ENCODE measurements at places on chromosomes 1 and 21. TPM values are rescaled to one million over a fixed set of nuclear protein-coding genes. Genes with fewer than 3 reads are reported as not detected.

DNA sequence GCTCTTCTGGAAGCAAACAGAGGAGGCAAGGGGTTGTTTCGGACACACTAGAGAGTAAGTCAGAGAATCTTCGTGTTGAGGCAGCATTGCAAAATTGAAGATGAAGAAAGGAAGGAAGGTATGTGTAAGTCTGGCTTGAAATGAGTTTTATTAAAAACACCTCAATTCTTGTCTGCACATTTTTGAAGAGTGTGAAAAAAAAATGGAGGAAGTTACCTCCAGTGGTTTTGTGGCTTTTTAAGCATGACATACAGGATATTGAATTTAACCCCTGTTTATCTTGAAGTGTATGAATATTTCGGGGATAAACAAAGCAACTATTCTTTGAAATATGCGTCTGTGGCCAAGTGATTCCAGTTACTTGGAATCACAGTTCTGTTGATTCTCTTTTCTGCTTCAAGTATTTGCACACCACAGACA lies 203.2 kb upstream of the SGIP1 start:
- H3K27ac ChIP-seq: peak overlapping the region; percentile 91
- no peaks in the 10 kb centered on the region for H3K27me3 ChIP-seq
- peak overlapping the region; percentile 99 for H3K4me3 ChIP-seq
- H3K36me3 ChIP-seq: peaks cover 26% of the 10 kb centered on the region
- DNase-seq: no peak

DNA sequence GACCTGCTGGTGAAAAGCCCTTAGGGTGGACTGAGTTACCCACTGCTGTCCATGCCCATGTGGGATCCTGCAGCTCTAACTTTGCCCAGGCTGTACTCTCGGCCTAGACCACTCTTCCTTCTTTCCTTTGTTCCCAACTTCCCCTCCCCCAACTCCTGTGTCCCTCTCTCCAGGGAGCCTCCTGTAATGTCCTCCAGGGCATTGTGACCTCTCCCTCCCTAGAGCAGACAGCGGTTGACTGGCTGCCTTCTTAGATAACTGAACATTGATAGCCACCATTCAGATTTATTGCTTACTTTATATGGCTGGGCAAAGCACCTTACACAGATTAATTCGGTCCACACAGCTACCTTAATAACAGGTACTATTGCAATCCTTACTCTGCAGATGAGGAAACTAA lies 5.0 kb downstream of the RUNX1 start:
- peak overlapping the region; percentile 44 for H3K4me3 ChIP-seq
- peaks cover 77% of the 10 kb centered on the region for H3K4me1 ChIP-seq
- peak overlapping the region; percentile 31 for H3K27ac ChIP-seq
- DNase-seq: no peak
- peaks cover 24% of the 10 kb centered on the region for H3K27me3 ChIP-seq
- H3K36me3 ChIP-seq: peaks cover 5% of the 10 kb centered on the region

DNA sequence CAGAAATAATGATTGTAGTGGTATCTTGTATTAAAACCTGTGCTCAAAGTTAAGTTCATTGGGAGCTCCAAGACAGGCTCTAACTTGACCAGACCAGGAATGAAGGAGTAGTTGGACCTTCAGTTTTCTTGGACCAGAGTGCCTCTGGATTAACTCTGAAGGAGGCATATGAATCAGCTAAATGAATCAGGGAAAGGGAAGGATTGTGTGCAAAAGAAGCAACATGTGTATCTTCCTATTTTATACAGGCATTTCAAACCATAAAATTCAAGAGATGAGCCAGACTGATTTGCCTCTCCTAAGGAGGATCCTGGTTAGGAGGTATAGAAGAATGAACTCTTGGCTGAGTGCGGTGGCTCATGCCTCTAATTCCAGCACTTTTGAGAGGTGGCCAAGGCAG lies 71.4 kb downstream of the CC2D1B start:
- no peak overlapping the region for H3K4me3 ChIP-seq
- DNase-seq: no peak
- no peaks in the 10 kb centered on the region for H3K36me3 ChIP-seq

DNA sequence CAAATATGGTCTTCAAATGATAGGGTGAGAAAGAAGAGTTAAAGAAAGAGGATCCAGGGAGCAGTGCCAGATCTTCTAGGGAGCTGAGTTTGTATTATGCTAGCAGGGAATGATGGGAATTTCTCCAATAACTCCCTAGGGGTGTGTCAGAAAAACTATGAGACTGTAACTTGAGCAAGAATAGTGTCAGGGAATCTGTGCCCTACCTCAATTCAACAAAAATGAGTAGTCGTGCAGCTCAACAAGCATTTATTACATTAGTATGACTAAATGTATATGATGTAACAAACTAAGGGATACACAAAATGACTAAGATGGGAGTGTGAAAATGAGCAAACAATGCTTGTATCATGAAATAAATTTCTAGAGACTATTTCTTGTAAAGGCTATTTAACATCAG lies 24.2 kb downstream of the SPAG17 start:
- no peaks in the 10 kb centered on the region for H3K36me3 ChIP-seq
- no peak for DNase-seq
- no peaks in the 10 kb centered on the region for H3K27me3 ChIP-seq
- H3K27ac ChIP-seq: no peak overlapping the region

GRCh38 chr1:32989160-32990050 lies 24.8 kb upstream of the RNF19B start:
- H3K4me3 ChIP-seq: peak overlapping the region; percentile 49
- DNase-seq: no peak
- peaks cover 1% of the 10 kb centered on the region for H3K27me3 ChIP-seq

GRCh38 chr1:87735750-87736149 lies 407.1 kb downstream of the LMO4 start:
- H3K4me3 ChIP-seq: no peak overlapping the region
- H3K27ac ChIP-seq: no peak overlapping the region
- no peaks in the 10 kb centered on the region for H3K27me3 ChIP-seq
- DNase-seq: no peak
- H3K36me3 ChIP-seq: no peaks in the 10 kb centered on the region

- H3K27me3 ChIP-seq: no peaks in the 10 kb centered on the region
- no peak overlapping the region for H3K4me3 ChIP-seq
- H3K36me3 ChIP-seq: no peaks in the 10 kb centered on the region
- no peak for DNase-seq
Measured at GRCh38 chr1:106515375-106515774, 541.1 kb upstream of the PRMT6 start.

DNA sequence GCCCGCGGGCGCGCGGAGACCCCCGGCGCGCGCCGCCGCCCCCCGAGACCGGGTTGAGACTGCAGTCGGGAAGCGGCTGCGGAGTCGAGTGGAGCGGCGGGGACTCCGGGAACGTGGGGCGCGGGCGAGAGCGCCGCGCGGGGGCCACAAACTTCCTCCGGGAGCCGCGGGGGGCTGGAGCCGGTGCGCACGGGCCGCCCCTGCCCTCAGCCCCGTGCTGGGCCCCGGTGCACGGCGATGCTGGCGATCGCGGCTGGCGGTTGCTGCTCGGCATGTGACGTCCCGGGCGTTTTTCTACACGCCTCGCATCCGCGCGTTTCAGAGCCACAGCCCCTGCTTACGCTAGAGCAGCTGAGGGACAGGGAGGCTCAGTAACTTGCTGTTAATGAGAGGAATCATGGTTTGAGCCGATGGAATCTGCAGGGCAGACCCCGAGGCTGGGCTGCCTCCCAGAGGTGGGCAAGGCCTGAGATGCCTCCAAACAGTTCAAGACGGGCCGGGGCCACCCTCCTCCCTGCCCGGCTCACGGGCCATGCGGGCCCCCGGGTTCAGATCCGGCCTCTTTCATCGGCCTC lies 520 bp downstream of the TMEM201 start:
- H3K36me3 ChIP-seq: peaks cover 2% of the 10 kb centered on the region
- H3K27ac ChIP-seq: peak overlapping the region; percentile 70

- H3K36me3 ChIP-seq: no peaks in the 10 kb centered on the region
- no peak overlapping the region for H3K4me3 ChIP-seq
- H3K27ac ChIP-seq: peak overlapping the region; percentile 22
- no peak for DNase-seq
- H3K4me1 ChIP-seq: peaks cover 3% of the 10 kb centered on the region
- H3K27me3 ChIP-seq: no peaks in the 10 kb centered on the region
Measured at GRCh38 chr1:237411621-237412020, 369.6 kb downstream of the RYR2 start.

GRCh38 chr1:3068564-3069431 lies at the start of gene PRDM16:
Gene PRDM16, plus strand, starts transcription at chr1:3069203. Its CDS starts 57 bp downstream, at chr1:3069260.
- H3K36me3 ChIP-seq: no peaks in the 10 kb centered on the region
- H3K27me3 ChIP-seq: peaks cover 29% of the 10 kb centered on the region
- H3K27ac ChIP-seq: no peak within 1 kb of the TSS
- peak; percentile 40 for DNase-seq
- peaks cover 2% of the 10 kb centered on the region for H3K4me1 ChIP-seq
- peak within 1 kb of the TSS; percentile 78 for H3K4me3 ChIP-seq

DNA sequence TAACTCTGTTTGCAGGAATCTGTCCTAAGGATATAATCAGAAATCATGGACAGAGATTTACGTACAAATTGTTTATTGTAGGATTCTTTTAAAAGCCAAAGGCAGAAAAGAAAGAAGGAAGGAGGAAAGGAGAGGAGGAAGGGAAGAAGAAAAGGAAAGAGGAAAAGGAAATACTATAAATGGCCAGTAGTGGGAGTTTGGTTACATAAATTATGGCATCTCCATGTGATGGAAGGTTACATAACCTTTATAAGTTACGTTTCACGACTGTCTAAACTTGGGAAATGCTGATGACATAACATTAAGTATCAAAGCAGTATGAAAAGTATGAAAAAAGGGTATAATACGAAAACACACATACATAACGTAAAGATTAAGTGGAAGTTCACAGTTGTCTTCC lies 39.0 kb downstream of the SMYD2 start:
- peaks cover 19% of the 10 kb centered on the region for H3K36me3 ChIP-seq
- DNase-seq: no peak

DNA sequence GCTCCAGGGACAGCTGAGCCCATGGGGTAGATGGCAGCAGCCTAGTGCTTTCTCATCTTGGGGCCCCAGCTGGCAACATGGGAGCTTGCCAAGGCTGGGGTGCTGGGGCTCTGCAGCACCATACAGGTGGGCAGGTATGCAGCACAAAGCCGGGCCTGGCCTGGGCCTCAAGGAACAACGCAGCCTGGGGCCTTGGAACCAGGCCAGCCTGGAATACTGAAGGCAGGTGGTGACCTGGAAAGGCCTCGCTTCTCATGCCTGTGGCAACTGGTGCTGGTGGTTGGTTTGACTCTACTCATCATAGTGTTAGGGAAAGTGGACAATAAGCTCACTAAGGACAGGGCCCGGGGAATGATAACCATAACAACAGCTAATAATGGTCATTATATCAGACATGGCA lies 27.0 kb upstream of the SDHB start:
- no peak overlapping the region for H3K27ac ChIP-seq
- no peak overlapping the region for H3K4me3 ChIP-seq
- no peak for DNase-seq
- no peaks in the 10 kb centered on the region for H3K36me3 ChIP-seq
- H3K27me3 ChIP-seq: no peaks in the 10 kb centered on the region
- no peaks in the 10 kb centered on the region for H3K4me1 ChIP-seq

DNA sequence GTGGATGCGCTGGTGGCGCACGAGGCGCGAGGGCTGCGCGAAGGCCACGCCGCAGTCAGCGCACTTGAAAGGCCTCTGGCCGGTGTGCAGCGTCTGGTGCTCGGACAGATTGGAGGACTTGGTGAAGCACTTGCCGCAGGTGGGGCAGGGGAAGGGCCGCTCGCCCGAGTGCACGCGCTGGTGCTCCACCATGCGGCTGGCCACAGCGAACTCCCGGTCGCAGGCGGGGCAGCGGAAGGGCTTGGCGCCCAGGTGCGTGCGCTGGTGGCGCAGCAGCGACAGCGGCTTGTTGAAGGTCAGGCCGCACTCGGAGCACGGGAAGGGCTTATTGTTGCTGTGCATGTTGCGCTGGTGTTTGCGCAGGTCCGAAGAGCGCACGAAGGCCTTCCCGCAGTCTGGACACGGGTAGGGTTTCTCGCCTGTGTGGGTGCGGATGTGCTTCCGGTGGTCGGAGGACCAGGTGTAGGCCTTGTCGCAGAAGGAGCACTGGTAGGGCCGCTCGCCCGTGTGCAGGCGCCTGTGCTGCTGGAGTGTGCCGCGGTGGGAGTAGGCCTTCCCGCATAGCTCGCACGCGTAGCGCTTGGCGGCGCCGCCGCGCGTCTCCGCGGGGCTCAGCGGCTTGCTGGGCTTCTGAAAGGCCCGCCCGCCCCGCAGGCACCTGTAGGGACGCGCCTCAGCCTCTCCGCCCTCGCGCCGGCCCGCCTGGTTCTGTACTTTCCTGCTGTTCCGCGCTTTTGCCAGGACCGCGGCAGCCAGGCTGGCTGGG lies 4.7 kb downstream of the ZNF648 start:
- H3K36me3 ChIP-seq: no peaks in the 10 kb centered on the region
- peaks cover 3% of the 10 kb centered on the region for H3K4me1 ChIP-seq
- H3K4me3 ChIP-seq: peak overlapping the region; percentile 24
- no peak for DNase-seq

The HCRTR1 gene
- total RNA-seq: not detected

DNA sequence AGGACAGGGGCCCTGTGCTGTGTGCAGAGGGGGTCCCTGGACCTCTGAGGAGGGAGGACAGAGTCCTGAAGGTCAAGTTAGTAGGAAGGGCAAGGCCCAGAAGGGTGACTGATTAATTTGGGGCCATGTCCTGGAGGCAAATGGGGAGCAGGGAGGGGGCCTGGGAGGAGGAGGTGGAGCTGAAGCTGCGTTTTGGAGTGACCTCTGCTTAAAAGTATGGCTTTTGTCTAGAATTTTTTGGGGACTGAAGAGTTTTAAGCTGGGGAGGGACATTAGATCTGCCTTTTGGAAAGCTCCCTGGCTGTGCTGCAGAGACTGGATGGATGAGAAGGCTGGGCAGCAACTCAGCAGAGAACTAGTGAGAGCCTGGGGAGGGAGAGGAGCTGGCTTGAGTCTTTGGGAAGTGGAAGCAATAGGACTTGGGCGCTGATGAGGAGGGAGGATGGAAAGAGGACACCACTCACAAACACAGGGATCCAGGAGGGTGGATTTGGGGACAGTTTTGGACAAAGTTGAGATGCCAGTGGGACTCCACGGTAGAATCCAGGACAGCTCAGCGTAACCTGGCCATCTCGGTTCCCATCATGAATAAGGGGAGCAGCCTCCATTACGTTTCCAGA lies 52.9 kb downstream of the ACBD3 start:
- DNase-seq: no peak
- H3K27me3 ChIP-seq: no peaks in the 10 kb centered on the region
- H3K27ac ChIP-seq: no peak overlapping the region
- peaks cover 1% of the 10 kb centered on the region for H3K36me3 ChIP-seq
- H3K4me1 ChIP-seq: peaks cover 2% of the 10 kb centered on the region
